ENCODE measurements at places on chromosomes 2 and 18. TPM values are rescaled to one million over a fixed set of nuclear protein-coding genes. Genes with fewer than 3 reads are reported as not detected.

DNA sequence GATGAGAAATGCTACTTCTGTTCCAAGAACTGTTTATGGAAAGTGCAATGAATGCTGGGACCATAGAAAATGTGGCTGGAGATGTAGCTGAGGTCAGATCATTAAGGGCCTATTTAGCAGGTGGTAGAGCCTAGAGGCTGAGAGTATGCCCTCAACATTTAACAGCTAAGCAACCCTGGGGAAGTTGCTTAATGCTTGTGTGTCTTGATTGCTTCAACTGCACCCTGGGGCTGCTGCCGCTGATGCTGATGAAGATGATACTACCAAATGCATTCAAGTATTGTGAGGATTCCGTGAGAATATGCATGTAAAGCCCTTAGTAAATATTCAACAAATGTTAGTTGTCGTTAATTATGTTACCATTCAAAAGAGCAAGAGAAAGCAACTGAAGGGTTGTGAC lies 273.2 kb downstream of the BCL11A start:
- no peak for DNase-seq

- no peak for DNase-seq
These were observed 68.6 kb downstream of the NABP1 start for GRCh38 chr2:191746346-191747169.

- DNase-seq: no peak
These were observed 82.7 kb upstream of the SLC35G4 start for GRCh38 chr18:11526675-11527074.

The FAM237A gene
- not detected for total RNA-seq

DNA sequence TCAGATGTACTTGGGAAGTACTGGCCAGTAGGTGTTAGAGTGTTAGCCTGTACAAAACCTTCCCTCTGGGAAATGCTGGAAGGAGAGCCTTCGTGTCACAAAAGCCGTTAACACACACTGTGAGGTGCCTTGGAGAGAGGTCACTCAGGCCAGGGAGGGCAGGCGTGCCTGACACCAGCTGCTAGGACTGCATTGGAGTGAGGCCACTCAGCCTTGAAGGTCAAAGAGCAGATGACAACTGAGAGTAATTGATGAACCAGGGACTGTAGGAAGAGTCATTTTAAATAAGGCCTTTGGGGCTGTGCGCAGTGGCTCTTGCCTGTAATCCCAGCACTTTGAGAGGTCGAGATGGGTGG lies 45.4 kb downstream of the ASAP2 start:
- DNase-seq: no peak

The SUCLG1 gene
- 253 TPM for total RNA-seq

The CNOT11 gene
- 58.3 TPM for total RNA-seq

DNA sequence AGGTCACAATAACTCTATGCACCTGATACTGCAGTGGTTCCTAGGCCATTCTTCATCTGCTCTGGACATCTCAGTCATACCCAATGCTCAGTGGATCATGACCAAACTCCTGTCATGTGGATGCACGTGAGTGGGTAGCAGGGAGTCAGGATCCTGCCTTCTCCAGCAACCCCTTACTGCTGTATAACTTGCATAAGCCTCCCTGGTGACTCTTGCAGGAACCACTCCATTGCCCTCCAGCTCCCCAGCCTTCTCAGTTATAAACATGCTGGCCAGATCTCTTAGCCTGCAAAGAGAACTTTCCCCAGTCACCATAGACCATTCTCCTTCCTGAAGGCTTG lies 98.6 kb upstream of the ZNF397 start:
- DNase-seq: no peak

DNA sequence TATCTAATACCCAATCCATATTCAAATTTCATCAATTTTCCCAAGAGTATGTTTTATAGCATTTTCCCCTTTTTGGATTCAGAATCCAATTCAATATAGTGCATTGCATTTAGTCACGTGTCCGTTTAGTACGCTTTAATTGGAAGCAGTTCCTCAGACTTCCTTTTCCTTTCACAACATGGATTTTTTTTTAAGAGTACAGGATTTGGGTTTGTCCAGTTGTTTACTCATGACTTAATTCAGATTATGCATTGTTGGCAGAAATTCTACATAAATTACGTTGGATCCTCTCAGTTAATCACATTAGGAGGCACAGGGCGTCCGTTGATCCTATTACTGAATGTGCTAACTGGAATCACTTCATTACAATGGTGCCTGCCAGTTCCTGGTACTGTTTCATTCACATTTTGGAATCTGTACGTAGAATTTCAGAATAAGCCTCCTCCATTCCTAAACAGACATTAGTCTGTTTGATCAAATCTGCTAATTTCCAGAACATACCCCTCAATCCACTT lies 70.0 kb upstream of the ATIC start:
- no peak for DNase-seq

DNA sequence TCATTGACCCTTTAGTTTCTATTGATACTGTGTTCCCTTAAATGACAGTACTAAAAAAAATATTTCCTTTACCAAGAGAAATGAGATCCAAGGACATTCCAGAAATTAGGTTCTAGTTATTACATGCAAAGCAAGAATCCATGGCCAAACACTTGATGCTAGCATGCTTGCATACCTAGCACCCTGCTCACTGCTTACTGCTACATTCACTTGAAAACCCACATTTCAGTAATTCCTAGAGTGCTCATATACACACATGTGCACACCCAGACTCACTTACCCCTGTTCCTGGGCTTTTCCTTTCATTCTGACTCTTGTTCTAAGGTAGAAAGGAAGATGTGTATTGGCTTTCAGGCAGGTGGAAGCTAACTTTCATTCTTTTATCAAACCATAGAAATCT lies 395.9 kb downstream of the THSD7B start:
- no peak for DNase-seq

The TXNL1 gene
- 69.4 TPM for total RNA-seq

DNA sequence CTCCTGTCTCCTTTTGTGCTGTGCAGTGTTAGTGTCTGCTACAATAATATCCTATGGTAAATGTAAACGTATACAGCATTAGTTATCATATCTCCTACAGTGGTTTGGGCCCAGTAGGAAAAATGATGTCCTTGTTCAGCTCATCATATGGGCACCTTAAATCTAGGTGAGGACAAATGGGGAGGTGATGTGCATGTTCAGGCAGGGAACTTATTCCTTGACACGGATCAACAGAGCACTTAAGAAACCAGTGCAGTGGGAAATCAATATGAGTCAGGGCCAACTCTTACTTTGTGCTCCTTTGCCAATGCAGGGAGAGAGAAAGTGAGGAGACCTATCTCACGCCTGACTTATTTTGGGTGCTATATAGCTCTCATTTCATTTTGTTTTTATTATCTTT lies 76.4 kb downstream of the KLHL14 start:
- DNase-seq: no peak

DNA sequence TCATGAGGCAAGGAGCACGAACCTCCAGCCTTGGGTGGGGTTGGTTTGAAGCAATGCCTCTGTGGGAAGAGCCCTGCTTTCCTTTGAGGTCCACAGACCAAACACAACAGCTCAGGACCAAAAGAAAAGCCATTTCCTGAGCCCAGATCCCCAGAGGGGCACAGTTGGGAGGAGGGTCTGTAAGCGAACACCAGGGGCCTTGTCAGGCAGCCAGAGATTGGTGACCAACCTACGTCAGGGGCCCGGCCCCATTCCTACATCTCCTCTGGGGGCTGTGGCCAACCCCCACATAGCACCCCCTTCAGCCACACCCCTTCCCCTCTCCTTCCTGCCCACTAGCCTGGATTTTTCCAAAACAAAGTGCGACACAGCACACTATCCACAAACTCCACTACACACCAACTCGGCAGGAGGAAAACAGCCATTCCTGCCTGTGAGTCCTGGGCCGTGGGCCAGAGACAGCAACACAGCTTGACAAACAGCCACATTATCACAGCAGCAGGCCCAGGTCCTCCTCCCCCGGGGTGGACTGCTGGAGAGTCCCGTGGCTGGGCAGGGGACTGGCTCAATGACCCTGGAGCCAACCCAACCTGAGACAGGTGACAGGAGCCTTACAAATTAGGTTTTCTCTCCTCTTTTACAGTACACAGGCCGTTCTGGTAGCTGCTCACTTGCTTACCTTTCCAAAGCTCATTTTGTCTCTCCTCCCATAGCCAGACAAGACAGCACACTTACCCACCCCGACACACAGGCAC lies 98.8 kb downstream of the TNS1 start:
- DNase-seq: peak; percentile 42

GRCh38 chr2:83528767-83529166 lies 930.3 kb downstream of the SUCLG1 start:
- no peak for DNase-seq

DNA sequence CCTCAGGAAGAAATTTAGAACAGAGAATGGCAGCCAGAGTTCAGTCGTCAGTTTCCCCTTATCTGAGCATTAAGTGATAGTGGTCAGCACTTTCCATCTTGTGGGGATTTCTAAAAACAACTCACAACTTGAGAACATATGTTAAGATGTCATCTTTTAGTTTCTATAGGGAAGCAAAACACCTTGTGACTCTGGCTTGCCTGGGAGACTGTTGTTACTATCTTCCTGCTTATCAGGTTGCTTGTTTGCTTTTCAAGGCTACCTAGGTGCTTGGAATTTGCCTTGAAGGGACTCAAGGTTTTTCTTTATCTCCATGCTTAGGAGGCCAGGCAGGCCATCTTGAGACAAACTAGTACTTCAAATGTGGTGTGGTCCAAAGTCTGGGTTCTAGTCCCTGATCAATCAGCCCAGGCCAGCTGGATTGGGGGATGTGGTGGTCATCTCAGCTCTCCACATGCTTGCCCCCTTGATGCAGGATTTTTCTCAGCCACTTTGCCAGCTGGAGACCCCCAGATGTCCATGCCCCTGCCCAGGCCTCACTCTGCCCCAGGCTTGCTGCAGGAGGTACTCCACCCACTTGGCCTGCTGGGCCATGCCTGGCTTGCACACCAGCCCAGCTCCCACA lies 125.9 kb downstream of the LYPD1 start:
- DNase-seq: no peak

- no peak for DNase-seq
These were observed 522.2 kb upstream of the CNTNAP5 start for GRCh38 chr2:123502931-123503330.

DNA sequence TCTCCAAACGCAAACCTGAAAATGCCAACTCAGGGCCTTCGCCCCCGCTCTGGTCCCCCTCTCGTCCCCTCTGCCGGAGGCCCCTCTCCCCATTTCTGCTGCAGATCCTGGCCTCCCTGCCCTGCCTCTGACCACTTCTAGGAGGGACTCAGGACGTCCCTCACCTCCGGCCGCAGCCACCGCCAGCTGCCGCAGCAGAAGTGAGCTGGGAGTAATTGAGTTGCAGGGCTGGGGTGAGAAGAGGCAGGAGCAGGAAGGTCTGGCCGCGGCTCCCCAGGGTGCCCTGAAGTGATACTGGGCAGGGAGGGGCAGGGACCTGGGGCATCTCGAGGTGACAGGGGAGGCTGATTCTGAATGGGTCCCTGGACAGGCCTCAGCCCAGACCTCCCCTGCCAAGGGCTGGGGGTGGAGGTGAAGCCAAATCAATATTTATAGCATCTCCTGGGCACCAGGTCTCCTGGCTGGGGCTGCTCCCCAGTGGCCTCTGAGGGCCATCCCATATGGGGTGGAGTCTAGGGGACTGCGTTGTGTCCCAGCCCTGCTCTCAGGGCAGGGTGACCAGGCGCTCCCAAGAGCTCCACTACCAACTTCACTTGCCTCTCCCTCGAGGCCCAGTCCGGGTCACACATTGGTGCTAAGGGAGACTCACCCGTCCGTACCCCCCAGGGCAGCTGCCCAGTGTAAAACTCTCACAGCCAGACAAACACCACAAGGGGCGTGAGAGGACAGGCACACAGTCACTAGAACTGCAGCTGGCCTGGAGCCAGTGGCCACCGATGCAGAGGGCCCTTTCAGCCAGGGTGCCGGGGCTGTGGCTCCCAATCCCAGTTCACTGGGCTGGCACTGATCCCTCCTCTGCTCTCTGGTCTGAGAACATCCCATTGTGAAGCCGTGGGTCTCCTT lies 33.0 kb downstream of the KCNIP3 start:
- no peak for DNase-seq

DNA sequence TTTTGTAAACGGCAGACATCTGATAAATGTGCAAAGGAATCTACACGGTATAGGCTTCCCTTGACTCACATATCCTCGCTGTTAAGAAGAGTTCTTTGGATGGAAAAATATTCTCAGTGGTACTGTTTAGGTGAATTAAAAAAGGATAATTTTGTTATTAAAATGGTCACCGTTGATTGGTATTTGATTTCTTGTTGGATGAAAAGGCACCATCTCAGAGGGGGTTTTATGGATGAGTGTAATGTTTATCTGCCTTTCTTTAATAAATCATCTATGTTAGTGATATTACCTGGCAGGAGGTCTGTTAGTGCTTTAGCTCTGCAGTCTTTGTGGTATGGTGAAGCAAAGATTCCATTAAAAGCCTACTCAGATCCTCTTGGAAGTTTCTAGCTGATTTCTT lies 92.3 kb downstream of the MGAT5 start:
- DNase-seq: no peak

DNA sequence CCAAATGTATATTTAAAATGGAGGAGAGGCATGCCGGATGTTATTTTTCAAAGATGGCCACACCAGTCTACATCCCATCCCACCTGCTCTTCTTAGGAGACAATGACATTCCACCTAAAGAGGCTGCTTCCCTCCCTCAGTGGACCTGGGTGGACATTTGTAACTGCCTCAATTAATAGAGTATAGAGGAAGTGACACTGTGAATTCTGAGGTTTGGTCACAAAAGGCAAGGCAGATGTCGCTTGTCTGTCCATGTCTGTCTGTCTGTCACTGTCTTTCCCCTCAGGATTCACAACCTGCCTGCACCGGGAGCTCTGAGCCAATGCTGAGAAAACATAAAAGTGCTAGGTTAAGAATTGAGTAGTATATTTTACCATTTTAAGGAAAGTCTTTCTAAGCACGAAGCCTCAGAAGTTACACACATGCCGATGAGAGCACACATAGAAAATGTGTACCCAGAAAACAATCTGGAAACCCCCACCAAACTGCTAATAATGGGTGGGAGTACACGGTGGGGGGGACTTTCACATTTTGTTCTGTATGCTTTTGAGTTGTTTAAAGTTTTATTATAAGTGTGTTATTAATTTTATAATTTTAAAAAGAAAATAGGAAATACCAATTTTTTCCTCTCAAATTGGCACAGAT lies 21.0 kb downstream of the MIB1 start:
- no peak for DNase-seq

The SMYD1 gene
- not detected for total RNA-seq

The TFPI gene
- total RNA-seq: 23.4 TPM

- no peak for DNase-seq
These were observed 17.2 kb downstream of the FHOD3 start for GRCh38 chr18:36314754-36315153.

DNA sequence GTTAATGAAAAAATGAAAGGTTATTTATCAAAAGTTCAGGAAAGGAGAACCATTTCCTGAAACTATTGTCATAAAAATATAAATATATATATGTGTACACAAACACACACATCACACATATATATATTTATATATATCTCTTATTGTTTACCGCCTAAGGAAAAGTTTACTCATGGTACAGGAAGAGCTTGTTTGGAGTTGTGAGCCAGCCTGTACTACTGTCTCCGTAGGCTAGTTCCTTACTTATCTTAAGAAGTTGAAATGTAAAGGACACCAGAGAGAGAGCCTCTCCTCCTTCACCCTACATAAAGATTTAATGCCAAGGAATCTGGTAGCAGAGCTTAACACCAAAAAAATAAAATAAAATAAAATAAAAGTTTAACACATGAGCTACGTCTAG lies 19.6 kb downstream of the DSC1 start:
- no peak for DNase-seq

The OLA1 gene
- 75.6 TPM for total RNA-seq
